ENCODE measurements at places on chromosomes 16 and 17. TPM values are rescaled to one million over a fixed set of nuclear protein-coding genes. Genes with fewer than 3 reads are reported as not detected.

The CACNA1H gene
- 0.33 TPM for total RNA-seq

The TEX14 gene
- not detected for total RNA-seq

The CLUH gene
- total RNA-seq: 57.2 TPM

The KRTAP4-4 gene
- total RNA-seq: not detected

The DERL2 gene
- 19.0 TPM for total RNA-seq
